ENCODE measurements at places on chromosomes 5 and 9.

DNA sequence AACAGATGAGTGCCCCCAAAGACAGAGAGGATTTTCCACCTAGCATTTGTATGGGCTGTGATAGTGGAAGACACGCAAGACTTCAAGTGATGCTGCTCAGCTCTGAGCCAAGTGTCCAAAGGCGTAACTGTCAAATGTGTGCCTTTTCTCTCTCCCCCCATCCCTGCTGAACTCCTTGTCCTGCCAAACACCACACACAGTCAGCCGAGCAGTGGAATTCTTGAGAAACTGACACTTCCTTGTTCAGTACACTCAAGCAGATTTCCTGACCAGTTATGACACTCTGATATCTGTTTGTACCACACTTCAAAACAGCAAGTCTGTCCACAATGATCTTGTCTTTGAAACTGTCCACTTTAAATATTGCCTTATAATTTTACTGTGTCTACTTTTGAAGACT lies 166.4 kb downstream of the PIK3R1 start:
- DNase-seq = no peak

DNA sequence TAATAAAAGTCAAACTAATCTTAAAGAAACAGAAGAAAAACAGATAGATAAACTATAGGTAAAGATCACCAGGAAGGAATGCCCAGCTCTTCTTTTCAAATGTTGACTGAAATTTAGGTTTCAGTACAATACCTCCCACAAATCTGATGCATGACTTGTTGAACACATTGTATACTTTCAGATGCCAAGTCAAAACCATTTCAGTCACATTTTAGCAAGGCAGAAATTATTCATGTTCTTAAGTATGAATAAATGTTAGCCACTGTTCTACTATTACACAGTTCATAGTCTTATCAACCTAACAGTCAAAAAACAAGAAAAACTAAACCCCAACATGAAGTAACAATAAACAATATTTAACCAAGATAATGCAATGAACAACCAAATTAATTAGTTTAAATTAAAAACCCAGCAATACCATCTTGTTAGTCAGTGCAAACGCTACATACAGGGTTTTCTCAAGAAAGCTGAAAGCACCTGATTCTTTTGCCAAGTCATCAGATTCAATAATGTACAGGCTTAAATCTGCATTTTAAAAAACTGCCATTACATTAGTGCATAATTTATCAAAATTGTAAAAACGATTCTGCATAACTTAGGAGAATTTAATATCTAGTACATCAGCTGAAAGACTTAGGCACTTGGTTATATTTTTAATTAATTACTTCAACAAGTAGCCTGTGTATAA lies 20.0 kb upstream of the PDCL start:
- no peak for DNase-seq

- DNase-seq = no peak
These were observed 92.6 kb downstream of the LIFR start for GRCh38 chr5:38463634-38464521.

- peak; percentile 70 for DNase-seq
These were observed at the start of gene MAPK9 for GRCh38 chr5:180291943-180292831. MAPK9 (minus strand) TSS chr5:180292083; CDS start chr5:180280561, 11,522 bp downstream.
